ENCODE measurements at places on chromosomes 16 and 17. TPM values are rescaled to one million over a fixed set of nuclear protein-coding genes. Genes with fewer than 3 reads are reported as not detected.

- no peak for DNase-seq
These were observed 505.0 kb upstream of the SOX9 start for GRCh38 chr17:71615820-71616219.

DNA sequence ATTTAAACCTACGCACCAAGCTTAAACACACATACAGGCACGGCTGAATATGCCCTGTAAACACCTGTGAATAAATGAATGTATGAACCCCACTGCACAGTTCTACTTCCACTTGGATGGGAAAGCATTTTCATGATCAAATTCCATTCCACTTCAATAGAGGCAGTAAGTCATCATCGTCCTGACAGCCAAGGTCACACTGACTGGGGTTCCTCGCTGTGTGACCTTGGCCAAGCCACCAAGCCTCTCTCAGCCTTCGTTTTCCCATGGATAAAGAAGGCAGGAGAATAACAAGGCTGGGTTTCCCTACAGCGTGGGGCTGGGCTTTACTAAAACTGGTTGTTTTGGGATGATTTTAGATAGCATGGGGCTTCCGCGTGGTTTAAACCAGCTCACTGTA is 82.8 kb downstream of the TBC1D16 start:
- no peak for DNase-seq

DNA sequence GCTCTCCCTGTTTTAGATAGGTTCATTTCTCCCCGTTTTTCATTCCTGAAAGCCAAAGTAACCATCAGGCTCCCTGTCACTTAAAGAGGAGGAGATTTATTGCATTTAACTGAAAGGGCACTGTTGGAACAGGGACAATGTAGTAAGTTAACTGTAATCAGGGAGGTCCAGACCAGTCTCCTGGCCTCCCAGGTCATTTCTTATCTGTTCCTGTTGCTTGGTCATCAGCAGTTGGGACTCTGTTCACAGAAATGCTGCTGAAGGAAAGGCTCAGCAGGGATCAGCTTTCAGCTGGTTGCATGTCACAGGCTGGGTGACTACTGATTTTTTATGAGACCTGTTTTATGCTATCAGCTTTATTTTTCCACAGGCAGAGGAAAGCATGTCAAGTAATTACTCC is 622.6 kb upstream of the GOT2 start:
- DNase-seq = no peak

Gene SMARCE1
- 39.0 TPM for total RNA-seq

Gene ERCC4
- total RNA-seq = 6.2 TPM

GRCh38 chr17:73104450-73104849 is 12.0 kb upstream of the SLC39A11 start:
- no peak for DNase-seq

Gene OTOA
- 0.10 TPM for total RNA-seq

GRCh38 chr17:62724398-62725146 is 83.5 kb downstream of the MARCHF10 start:
- no peak for DNase-seq
